ENCODE measurements at places on chromosomes 1 and 21. TPM values are rescaled to one million over a fixed set of nuclear protein-coding genes. Genes with fewer than 3 reads are reported as not detected.

LCE1D gene
- not detected for total RNA-seq

DDX59 gene
- total RNA-seq, result 24.3 TPM

OR2T35 gene
- total RNA-seq, result 2.4 TPM

GNAT2 gene
- total RNA-seq, result 0.11 TPM

SH2D1B gene
- not detected for total RNA-seq

CFH gene
- total RNA-seq, result 0.39 TPM

HTR6 gene
- total RNA-seq, result not detected

Measured in placental epithelial cell (primary cell).